Stomach (tissue), 19 donors: ENCODE measurements at places on chromosomes 5 and 9.

DNA sequence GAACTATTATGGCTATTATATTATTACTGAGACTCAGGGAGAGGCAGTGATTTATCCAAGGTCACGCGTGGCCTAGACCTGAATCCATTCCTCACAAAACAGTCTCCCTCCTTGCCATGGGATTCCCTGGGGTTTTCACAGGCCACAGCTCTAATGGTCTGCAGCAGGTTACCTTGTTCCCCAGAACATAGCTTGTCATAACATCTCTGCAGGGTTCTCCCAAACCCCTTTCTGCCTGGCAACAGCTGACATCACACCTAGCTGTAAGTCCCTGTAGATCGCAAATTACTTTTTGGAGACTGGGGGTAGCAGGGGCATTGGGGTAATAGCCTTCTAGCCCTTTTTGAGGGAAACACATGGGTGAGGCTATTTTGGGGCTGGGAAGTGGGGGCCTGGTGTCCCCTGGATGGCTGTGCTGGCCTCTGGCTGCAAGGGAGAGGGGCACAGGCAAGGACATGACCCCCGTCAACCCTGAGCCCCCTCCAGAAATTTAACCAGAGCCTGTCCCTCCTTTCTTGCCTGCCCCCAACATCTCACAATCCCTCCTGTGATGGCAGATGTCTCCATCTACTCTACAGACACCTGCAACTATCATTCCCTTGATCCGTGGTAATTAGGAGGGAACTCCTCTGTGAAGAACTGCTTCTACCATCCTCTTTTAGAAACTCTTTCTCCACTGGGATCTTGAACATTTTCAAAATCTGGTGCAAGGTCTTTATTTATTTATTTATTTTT lies 1.3 kb downstream of the CD74 start:
- DNase-seq: peak; percentile 75

- no peak for DNase-seq
Measured at GRCh38 chr5:145499483-145499882, 335.7 kb downstream of the PRELID2 start.

- DNase-seq: no peak
Measured at GRCh38 chr9:20207176-20207575, 415.1 kb downstream of the MLLT3 start.

- no peak for DNase-seq
Measured at GRCh38 chr9:109963079-109963478, 183.1 kb downstream of the PALM2AKAP2 start.

DNA sequence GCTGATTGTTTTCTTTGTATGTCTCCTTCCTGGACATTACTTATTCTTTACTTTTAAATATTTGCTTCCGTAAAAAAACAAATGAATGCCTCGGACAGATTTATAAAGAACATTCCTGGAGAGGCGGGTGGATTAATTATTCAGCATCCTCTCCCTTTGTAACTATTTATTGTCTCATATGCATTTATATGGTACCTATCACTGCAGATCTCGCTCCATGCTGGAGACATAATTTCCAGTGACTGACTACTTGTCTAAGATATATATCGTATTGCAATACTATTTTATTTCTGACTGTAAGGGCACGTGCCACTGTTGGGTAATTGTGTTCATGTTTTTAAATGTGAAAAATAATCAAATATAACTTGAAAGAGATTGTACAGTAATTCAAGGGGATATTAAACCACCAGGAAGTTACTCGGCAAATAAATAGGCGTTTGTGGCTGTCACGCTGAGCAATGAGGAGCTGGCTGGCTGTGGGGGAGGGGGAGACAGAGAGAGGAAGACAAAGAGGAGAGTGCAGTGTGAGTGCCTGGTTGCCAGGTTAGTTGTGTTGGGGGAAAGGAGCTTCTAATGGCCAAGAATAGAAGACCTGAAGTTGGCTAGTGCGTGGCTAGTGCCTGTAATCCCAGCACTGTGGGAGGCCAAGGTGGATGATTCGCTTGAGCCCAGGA lies 131.8 kb upstream of the GABRP start:
- DNase-seq: no peak

GRCh38 chr5:65790371-65791163 lies 68.6 kb downstream of the NLN start:
- no peak for DNase-seq

DNA sequence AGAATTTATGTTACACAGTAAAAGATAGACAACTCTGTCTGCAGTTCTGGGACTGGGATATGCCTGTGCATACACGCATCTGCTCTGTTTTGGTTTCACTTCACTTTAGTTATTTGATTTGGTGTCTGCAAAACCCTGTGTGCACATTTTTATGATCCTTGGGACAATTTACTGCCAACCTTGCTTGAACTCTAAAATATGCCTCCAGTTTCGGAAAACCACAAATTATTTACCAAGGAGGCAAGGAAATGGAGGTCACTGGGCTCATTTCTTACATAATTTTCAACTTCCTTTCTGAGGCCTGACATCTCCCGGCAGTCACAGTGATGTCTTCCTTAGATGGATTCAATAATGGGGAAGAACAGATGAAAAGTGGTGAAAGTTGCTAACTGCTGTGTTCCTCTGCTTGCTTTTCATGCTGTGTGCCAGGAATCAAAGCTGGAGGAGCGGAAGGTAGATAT lies 61.2 kb upstream of the TAF11L2 start:
- no peak for DNase-seq

DNA sequence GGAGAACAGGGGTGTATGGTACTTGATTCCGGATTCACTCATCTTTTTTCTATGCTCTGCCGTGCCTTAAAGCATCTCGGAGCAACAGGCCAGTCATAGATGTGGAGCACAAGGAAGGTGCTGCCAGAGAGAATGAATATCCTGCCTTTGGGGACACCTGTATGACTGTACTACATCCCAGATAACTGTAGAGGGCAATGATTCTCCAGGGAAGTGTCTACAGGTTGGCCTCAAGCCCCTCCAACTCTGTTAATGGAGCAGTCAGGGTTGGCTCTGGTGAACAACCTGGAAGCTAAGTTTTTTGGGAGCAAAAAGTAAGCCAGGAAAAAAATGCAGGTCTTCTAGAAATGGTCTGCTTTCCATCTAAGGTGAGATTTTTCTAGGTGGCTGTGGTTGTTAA lies 71.0 kb downstream of the NREP start:
- DNase-seq: no peak

DNA sequence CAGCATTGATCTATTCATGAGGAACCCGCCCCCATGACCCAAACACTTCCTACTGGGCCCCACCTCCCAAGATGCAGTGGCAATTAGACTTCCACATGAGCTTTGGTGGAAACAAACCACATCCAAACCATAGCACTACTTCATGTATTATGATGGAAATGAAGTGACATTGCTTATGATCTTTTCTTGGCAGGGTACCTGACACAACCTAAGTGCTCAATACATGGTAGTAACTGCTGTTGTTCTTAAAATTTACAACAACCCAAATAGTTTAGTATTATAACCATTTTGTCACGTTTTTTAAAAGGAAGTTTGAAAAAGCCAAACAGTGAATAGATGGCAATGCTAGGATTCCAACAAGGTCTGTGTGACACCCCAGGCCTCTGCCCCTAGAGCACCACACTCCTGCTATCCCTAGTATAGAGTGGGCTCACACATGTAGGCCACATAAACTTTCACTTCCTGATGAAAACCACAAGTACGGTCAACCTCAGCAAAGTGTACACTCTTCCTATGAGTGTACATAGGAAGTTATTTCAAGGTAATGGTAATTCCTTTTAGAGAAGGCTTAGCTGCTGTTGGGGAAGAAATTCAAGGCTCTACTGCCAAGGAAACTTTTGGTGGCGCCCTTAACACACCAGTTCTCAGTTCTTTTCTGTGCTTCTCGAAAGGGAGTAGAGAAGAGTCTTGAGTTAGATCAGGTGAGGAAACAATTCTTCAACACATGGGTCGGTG lies 97.6 kb downstream of the ARSB start:
- no peak for DNase-seq

DNA sequence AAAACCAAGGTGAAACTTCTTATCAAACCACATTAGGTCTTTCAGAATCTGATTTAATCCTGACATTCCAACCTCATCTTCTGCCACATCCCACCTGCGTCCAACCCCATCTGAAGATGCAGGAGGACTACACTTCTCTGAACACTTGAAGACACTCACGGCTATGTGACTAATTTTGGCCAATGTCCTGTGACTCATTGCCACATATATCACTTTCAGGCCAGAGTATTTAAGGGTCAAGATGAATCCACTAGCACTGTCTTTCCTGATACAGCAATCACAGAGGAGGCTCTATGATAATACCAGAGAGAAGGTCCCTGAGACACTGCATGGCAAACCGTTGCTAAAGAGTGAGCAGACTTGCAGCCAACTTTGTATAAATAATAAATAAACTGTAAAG lies 323.4 kb downstream of the NR2F1-AS1 start:
- no peak for DNase-seq

GRCh38 chr5:134555890-134556311 lies 30.4 kb downstream of the JADE2 start:
- peak; percentile 84 for DNase-seq

DNA sequence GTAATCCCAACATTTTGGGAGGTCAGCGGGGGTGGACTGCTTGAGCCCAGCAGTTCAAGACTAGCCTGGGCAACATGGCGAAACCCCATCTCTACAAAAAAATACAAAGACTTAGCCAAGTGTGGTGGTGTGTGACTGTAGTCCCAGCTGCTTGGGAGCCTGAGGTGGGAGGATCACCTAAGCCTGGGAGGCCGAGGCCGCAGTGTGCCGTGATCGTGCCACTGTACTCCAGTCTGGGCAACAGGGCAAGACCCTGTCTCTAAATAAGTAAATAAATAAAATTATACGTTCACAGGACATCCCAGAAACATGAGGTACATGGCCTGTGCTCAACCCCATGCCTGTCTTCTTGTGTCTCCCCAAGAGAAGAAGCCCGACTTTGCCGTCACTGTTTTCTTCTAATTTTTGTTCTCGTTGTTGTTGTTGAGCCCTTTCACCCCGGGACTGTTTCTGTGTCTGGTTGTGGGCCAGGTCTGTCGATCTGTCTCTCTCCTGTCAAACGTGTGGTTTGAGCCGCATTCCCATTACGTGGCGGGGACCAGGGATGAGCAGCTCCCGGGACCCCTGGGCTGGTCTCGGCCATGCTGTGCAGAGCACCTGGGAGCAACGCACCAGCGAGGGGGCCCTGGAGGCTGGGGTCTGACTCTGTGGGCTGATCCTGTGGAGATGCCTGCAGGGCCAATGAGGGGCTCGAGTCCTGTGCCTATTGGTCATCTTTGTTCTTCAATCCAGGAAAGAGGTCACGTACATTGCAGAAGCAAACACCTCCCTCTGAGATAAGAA lies 32.2 kb downstream of the NACC2 start:
- no peak for DNase-seq

DNA sequence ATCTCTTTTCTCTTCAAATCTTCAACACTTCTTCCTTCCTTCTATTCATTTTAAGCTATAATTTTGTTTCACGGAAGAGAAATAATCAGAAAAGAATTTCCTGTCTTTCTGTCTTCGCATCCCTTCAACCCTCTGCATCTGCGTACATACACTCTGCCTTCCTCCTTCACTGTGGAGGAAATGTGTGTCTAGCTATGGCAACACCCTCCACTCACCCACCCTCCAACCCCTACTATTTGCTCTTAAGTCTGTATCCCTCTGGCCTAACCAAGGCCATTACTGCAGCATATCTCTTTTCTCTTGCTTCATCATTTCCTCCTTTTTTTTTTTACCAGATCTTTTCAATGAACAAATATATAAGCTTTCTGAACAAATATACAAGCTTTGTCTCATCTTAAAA lies 105.7 kb upstream of the NUDT12 start:
- DNase-seq: no peak
